ENCODE measurements at places on chromosomes 12 and 14.

GRCh38 chr12:22702690-22703089, 77.7 kb downstream of the ETNK1 start:
- no peak for DNase-seq

DNA sequence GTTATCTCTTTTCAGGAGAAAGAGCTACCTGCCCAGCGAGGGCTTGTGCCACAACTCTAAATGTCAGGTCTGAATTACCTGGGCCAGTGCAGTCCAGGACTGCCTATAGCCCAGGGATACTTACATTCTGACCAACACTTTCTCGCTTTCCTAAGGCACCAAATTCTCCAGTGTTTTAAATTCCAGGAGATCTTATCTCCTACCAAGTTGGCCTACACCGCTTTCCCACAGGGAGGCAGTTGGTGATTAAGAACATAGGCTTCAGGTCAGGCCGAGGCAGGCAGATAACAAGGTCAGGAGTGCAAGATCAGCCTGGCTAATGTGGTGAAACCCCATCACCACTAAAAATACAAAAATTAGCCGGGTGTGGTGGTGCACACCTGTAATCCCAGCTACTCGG, 41.1 kb downstream of the RPS29 start:
- no peak for DNase-seq

DNA sequence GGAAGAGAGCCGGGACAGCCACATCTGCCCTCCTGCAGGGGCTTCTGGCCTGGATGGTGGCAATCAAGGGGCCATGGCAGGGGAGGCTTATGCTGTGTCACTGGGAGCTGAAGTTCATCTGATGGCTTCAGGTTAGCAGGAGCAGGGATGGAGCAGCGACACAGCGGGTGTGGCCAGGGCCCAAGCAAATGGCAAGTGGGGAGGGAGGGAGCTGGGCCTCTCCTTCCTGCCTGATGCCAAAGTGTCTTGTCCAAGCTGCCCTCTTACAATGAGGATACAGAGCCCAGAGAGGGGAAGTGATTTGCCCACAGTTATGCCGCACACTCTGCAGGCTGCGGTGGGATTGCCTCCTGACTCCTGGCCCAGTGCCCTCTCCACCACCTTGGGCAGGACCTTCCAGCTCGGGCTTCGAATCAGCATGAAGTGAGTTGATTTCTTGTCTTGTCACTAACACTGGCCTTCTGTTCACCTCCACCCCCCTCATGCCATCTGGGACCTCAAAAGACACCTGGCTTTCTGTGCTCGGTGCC, 51.3 kb downstream of the IQSEC3 start:
- no peak for DNase-seq

DNA sequence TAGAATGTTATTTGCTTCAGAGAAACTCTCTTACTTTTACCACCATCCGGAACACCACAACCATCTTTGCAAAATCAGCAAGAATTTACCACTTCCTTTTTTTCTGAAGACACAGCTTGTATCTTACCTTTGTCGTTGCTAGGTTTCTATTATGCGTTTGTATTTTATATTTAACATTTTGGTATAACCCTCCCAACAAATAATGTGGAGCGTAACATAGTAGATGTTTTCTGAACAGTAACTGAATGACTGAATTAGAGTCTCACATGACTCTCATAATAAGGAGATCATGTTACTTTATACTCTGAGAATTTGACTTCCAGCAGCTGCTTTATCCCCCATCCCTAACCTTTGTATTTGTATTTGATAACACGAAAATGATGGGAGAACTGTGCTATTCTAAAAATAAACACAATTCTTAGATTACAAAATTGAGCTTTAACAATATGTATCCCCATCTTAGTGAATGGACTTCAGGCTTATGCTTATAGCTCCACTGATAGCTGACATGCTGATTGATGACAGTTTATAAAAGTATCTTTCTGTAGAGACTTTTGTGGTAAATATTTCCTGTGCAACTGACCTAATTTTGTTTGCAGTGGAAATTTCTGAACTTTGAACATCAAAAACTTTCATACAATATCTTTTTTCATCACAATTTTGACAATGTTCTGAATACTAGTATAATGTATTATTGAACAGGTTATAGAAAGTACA, 7.9 kb upstream of the KLRB1 start:
- no peak for DNase-seq

DNA sequence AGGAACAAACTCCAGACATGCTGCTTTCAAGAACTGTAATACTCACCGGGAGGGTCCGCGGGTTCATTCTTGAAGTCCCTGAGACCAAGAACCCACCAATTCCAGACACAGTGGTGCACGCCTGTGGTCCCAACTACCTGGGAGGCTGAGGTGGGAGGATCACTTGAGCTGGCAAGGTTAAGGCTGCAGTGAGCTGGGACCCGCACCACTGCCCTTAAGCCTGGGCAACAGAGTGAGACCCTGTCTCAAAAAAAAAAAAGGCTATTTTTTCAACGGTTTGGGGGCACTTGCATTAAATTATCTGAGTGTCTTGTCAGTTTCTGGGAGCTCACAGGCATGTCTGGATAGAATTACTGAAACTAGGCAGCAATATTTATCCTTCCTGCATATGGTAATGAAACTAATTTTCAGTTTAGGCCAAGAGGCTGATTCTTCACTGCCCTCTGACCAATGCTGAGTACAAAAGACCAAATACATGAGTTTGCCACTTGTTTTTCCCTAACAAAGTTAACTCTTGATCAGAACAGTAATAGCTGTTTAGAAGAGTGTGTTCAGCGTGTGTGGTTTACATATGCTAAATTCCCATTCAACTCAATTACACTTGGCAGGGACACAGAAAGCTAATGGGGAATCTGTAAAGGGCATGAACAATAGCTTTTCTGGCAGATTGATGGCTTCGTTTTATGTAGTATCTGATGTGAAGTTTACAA, 65.8 kb upstream of the RASSF3 start:
- DNase-seq: no peak

DNA sequence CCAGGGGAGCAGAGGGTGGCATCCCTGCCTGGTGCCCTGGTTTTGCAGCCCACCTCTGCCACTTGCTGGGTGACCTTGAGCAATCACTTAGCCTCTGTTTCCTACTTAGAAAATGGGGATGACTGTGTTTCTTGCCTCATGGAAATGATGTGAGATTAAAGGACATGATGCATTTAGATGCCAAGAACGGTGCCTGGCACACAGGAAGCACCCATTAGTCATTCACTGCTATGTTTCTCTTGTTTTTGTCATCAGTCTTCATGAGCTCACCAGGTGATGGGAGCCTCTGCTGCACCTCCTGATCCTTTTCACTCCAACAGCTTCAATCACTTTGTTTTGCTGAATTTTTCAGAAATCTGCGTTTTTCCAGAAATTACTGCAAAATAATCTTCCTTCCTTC, 23.6 kb upstream of the ATF1 start:
- DNase-seq: no peak

DNA sequence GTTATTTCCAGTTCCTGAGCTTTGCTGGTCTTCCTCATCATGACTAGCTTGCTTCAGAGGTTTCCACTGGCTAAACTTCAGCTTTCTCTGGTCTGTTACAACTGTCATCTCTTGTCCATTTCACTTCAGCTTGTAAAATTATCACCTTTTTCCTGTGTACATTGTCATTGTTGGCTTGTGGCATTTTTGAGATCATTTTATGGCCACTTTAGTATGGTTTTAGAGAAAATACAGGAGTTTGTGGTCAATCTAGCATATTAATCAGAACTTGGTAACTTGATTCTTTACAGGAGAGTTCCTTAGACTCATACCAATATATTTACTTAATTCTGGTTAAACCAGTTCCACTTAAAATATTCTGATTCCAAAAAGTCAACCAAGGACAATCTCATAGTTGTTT, 235.9 kb upstream of the KITLG start:
- no peak for DNase-seq

GRCh38 chr12:113461666-113462065, 10.0 kb downstream of the LHX5 start:
- no peak for DNase-seq

GRCh38 chr12:107491856-107492255, 193.7 kb upstream of the PWP1 start:
- DNase-seq: no peak

DNA sequence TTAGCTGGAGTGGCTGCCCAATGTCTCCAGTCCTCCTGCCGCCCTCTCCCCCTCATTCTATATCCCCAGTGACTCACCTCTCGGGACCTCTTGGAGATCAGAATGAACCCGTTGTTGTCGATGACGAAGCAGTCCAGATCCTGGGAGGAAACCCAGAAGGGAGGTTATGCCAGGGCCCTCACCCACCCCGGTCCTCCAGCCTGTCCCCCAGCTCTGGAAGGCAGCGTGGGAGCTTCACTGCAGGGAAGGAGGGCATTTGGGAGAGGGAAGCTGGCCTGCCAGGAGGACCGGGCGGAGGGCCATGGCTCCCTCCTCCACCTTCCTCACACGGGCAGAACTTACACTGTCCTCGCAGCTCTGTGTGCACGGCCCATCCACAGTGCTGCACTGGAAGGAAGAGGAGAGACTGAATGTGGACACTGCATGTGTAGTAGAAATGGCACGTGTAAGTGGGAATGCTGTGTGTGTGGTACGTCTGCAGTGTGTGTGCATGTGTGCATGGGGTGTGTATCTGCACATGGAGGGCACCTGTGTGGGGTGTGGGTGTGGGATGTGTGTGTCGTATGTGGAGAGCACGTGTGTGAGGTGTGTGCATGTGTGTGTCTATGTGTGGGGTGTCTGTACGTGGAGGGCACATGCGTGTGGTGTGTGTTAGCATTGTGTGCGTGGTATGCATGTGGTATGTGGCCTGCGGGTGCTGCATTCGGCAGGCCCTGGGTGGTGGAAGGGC, 10.0 kb upstream of the LRTM2 start:
- no peak for DNase-seq

- no peak for DNase-seq
Measured at GRCh38 chr12:53485955-53486735, 13.1 kb downstream of the MAP3K12 start.
